Activated naive CD8-positive, alpha-beta T cell treated with anti-CD3 and anti-CD28 coated beads, Interleukin-2, amount 10 ng/mL, durations not matched to agents 7 days and 5 days (primary cell): ENCODE measurements at places on chromosomes 11 and 22.
A peak's percentile ranks its signal among the peaks of the same experiment; 100 is the strongest.

- DNase-seq: peak; percentile 64
- H3K4me3 ChIP-seq: peak overlapping the region; percentile 68
- H3K27ac ChIP-seq: no peak overlapping the region
- H3K36me3 ChIP-seq: peaks cover 3% of the 10 kb centered on the region
Observed at GRCh38 chr11:67303835-67304411, 593 bp downstream of the SSH3 start.

DNA sequence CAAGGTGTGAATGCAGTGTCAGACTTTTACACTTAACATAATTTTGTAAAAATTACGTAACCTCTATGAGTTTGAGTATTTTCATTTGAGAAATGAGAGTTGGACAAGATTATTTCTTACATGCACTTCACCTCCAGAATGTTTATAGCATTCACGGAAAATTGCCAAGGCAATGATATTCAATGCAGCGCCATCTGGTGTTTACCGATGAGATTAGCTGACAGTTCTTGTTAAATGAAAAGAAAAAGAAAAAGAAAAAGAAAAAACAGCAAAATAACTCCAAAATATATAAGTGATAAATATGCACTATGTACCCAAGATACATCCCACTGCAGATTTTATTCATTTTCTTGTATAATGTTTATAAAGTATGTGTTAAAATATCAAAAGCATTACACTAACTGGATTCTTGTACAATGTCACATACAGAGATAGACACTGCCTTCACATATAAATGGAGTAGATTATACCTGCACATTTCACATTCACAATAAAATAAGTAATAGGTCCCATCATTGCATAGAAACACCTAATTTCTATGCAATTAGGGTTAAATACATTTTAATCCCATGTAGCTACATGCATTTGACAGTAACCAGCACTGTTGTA, 976.3 kb upstream of the FAT3 start:
- DNase-seq: no peak
- H3K36me3 ChIP-seq: no peaks in the 10 kb centered on the region
- no peaks in the 10 kb centered on the region for H3K27me3 ChIP-seq
- no peak overlapping the region for H3K27ac ChIP-seq
- H3K4me3 ChIP-seq: no peak overlapping the region

- DNase-seq: no peak
- H3K27ac ChIP-seq: peak overlapping the region; percentile 92
- H3K27me3 ChIP-seq: no peaks in the 10 kb centered on the region
- peak overlapping the region; percentile 77 for H3K4me3 ChIP-seq
Observed at GRCh38 chr22:50471197-50471847, 3.5 kb downstream of the SBF1 start.

DNA sequence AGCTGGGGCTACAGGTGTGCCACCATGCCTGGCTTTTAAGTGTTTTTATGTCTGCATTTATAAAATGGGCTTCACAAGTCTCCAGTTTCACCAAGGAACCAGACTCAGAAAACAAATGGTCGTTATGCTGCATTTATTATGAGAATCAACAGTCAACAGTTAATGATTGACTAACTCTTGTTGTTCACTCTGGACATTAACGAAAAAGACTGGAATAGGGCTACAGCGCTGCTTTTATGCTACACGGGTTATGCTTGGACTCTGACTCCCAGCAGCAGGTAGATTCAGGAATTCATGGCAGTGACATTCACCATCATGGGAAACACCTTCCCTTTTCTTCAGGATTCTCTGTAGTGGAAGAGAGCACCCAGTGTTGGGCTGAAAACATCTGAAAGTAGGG, 44.4 kb upstream of the CHKA start:
- H3K27me3 ChIP-seq: no peaks in the 10 kb centered on the region
- H3K36me3 ChIP-seq: peaks cover 18% of the 10 kb centered on the region
- no peak overlapping the region for H3K27ac ChIP-seq

DNA sequence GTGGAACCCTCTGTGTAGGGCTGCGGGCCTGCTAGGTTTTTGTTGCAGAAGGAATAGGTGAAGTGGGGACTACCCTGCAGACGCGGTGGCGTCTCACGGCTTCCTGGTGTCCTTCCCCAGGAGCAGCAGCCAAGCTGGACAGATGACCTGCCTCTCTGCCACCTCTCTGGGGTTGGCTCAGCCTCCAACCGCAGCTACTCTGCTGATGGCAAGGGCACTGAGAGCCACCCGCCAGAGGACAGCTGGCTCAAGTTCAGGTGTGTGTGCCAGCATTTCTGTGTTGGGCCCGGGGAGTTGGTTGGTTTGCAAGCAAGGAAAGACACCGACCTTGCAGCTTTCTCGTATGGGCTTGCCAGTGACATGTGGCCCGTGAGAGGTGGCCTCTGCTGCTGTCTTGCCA, 15.3 kb downstream of the TAB1 start:
- peaks cover 26% of the 10 kb centered on the region for H3K36me3 ChIP-seq
- H3K4me1 ChIP-seq: peaks cover 41% of the 10 kb centered on the region
- DNase-seq: no peak
- H3K27me3 ChIP-seq: no peaks in the 10 kb centered on the region
- no peak overlapping the region for H3K4me3 ChIP-seq

DNA sequence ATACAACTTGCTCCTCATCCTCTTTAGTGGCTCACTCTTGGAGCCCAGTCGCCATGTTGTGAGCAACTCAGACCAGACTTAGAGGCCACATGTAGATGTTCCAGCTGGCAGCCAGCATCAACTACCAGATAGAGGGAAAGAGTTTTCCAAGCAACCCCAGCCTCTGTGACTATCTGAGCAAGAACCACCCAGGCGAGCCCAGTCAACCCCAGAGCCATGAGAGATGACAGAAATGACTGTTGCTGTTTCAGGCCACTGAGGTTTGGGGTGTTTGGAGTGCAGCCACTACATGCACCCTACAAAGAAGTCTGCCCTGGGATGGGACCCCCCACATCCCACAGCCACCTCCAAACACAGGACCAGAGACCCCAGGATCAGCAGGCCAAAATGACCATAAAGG, 24.8 kb upstream of the CLDN5 start:
- H3K27ac ChIP-seq: no peak overlapping the region
- H3K4me1 ChIP-seq: no peaks in the 10 kb centered on the region
- peaks cover 10% of the 10 kb centered on the region for H3K27me3 ChIP-seq
- H3K36me3 ChIP-seq: no peaks in the 10 kb centered on the region
- H3K4me3 ChIP-seq: no peak overlapping the region
- DNase-seq: no peak

GRCh38 chr11:93234602-93235207, 36.9 kb upstream of the SLC36A4 start:
- H3K36me3 ChIP-seq: no peaks in the 10 kb centered on the region
- DNase-seq: peak; percentile 64
- no peak overlapping the region for H3K27ac ChIP-seq
- H3K27me3 ChIP-seq: peaks cover 16% of the 10 kb centered on the region
- no peak overlapping the region for H3K4me3 ChIP-seq
- no peaks in the 10 kb centered on the region for H3K4me1 ChIP-seq

DNA sequence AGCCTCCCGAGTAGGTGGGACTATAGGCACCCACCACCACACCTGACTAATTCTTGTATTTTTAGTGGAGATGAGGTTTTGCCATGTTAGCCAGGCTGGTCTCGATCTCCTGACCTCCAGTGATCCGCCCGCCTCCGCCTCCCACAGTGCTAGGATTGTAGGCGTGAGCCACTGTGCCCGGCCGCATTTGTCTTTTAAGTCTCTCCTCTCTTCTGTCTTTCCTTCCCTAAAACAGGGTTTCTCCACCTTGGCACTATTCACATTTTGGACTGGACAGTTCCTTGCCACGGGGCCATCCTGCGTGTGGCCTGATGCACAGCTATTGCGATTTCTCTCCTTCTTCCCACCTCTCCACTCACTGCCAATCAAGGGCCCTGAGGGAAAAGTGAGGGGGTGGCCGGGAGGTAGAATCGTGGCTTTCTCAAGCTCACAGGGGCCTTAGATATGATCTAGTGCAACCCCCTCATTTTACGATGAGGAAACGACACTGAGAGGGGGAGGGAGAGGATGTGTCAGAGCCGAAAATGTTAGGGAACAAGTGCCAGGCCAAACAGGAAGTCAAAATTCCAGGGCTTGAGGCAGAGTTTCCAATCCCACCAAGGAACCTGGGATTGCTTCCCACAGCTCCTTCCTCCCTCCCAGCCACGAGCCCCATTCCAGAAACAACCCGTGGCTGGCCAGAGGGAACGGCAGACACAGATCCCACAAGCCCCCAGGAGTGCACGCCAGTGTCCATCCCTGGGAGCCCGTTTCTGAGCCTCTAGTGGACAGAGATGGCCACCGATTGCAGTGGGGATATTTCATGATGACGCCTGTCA, 21.2 kb downstream of the SCGB1A1 start:
- peaks cover 8% of the 10 kb centered on the region for H3K27me3 ChIP-seq
- H3K27ac ChIP-seq: no peak overlapping the region
- H3K36me3 ChIP-seq: no peaks in the 10 kb centered on the region
- no peak for DNase-seq
- peaks cover 10% of the 10 kb centered on the region for H3K4me1 ChIP-seq

DNA sequence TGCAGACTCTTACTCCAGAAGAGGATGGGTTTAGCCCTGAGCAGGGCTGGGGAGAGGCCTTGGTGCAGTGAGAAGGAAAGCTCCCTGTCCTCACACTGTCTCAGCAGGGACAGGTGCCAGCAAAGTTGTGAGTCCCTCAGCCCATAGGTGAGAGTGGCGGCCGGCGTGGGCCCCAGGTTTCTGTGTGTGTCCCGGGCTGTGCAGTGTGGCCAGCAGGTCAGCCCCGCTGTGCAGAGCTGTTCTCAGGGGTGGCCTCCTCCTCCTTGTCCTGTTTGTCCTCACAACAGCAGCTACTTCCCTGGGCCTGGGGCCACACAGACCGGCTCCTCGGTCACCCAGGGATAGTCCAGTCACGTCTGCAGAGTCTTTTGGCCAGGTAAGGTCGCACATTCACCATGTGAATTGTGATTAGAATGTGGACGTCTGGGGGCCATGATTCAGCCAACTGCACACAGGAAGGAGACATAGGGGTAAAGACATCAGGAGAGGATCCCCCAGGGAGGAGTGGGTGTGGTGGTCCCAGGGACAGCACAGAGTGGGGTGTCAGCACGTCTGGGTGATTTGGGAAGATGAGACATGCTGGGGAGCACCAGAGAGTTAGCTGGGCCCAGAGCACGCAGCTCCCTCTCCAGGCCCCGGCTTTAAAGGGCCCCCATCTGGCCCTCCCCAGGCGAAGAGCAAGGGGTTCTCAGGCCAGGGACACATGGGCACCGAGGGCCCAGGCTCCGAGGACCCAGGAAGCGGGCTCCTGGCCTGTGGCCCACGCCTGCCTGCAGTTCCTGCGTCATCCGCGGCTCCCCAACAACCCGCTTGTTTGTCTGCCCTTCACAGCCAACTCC, 81.6 kb downstream of the MYEOV start:
- no peaks in the 10 kb centered on the region for H3K27me3 ChIP-seq
- H3K4me3 ChIP-seq: no peak overlapping the region
- H3K27ac ChIP-seq: no peak overlapping the region
- H3K36me3 ChIP-seq: no peaks in the 10 kb centered on the region

- H3K4me1 ChIP-seq: no peaks in the 10 kb centered on the region
- no peaks in the 10 kb centered on the region for H3K36me3 ChIP-seq
- DNase-seq: no peak
- H3K27me3 ChIP-seq: peaks cover 44% of the 10 kb centered on the region
- no peak overlapping the region for H3K4me3 ChIP-seq
Observed at GRCh38 chr11:69982690-69983570, 95.2 kb upstream of the ANO1 start.

GRCh38 chr22:27772081-27772983, 29.2 kb downstream of the MN1 start:
- no peak for DNase-seq
- no peak overlapping the region for H3K4me3 ChIP-seq
- no peaks in the 10 kb centered on the region for H3K4me1 ChIP-seq

DNA sequence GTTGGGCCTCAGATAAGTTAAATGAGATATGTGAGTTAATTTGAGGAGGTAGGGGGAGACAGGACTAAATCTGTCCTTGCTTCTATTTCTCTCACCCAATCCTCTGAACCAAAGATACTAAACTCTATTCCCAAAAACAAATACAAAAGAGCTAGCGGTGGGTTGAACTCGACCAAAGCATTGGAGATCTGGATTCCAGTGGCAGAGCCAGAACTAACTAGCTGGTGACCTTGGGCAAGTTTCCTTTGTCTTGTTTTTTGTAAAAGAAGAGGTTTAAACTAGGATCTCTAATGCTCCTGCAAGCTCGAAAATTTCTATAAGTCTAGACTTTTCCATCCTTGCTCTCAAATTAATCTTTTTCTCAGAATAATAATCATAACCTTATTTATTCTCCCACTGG, 1.5 kb downstream of the ME3 start:
- H3K27me3 ChIP-seq: peaks cover 51% of the 10 kb centered on the region
- peaks cover 4% of the 10 kb centered on the region for H3K4me1 ChIP-seq
- H3K27ac ChIP-seq: no peak overlapping the region
- H3K4me3 ChIP-seq: peak overlapping the region; percentile 51
- no peak for DNase-seq

DNA sequence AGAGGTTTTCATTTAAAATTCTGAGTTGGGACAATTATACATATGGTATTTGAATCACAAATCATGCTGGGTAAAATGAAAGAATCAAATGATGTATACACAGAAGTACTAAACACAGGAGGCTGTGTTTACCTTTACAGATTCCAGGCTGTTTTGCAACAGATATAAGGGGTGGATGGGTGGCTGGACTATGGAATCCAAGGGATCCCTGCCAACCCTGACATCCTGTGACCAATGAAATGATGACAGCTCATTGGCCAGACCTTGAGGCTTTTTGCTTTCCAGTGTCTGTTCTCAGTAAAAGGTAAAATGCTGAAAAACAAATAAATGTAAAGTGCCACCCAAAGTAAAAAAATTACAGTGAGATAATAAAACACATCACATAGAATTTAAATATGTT, 3.3 kb upstream of the DDI1 start:
- no peak overlapping the region for H3K4me3 ChIP-seq
- no peak for DNase-seq
- no peaks in the 10 kb centered on the region for H3K36me3 ChIP-seq
- H3K27me3 ChIP-seq: no peaks in the 10 kb centered on the region
- H3K4me1 ChIP-seq: no peaks in the 10 kb centered on the region

DNA sequence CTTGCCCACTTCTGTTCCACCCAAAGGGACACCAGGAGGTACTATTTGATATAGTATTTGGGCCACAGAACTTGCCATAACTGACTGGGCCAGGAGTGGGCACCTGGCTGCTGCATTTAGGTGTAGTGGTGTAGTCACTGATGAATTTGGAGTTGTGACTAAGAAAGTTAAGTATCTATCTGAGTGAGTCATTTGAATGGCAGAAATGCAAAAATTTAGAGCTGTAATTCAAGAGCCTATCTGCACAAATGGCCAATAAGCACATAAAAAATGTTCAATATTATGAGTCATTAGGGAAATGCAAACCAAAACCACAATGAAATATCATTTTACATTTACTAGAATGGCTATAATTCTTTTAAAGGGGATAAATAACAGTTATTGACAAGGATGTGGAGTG, 14.7 kb downstream of the GLYATL2 start:
- no peak overlapping the region for H3K27ac ChIP-seq
- no peaks in the 10 kb centered on the region for H3K36me3 ChIP-seq
- H3K27me3 ChIP-seq: no peaks in the 10 kb centered on the region
- H3K4me1 ChIP-seq: no peaks in the 10 kb centered on the region
- DNase-seq: no peak

GRCh38 chr11:117649296-117650055, 147.5 kb downstream of the DSCAML1 start:
- no peak overlapping the region for H3K4me3 ChIP-seq
- no peak for DNase-seq
- no peak overlapping the region for H3K27ac ChIP-seq
- H3K4me1 ChIP-seq: no peaks in the 10 kb centered on the region

GRCh38 chr22:44409211-44409973, 88.6 kb downstream of the RTL6 start:
- no peak overlapping the region for H3K4me3 ChIP-seq
- H3K36me3 ChIP-seq: no peaks in the 10 kb centered on the region
- H3K4me1 ChIP-seq: no peaks in the 10 kb centered on the region
- no peak overlapping the region for H3K27ac ChIP-seq

GRCh38 chr11:27700351-27701301, at the start of gene BDNF:
BDNF (minus strand) TSS chr11:27700455; CDS start chr11:27658564, 41,891 bp downstream.
- no peak within 1 kb of the TSS for H3K27ac ChIP-seq
- peak within 1 kb of the TSS; percentile 81 for H3K4me3 ChIP-seq
